WERI-Rb-1 (cell line): ENCODE measurements at places on chromosomes 2 and 18.
A peak's percentile ranks its signal among the peaks of the same experiment; 100 is the strongest.

DNA sequence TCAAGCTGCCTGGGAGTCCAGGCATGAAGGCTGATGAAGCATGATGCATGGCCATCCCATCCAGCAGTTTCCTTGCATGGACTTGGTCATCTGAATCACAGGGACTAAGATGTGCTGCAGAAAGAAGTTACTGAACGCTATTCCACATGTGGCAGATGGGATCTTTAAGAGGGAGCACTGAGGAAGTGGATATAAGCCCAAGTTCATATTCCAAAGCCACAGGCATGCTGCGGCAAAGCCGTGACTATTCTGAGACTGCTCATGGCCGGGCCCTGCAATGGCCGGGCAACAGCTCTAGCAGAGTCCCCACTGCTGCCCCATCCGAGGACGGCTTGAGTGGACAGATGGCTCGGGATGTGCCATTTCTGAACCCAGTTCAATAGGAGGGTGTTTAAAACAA, 61.5 kb downstream of the STPG4 start:
- no peak for DNase-seq

DNA sequence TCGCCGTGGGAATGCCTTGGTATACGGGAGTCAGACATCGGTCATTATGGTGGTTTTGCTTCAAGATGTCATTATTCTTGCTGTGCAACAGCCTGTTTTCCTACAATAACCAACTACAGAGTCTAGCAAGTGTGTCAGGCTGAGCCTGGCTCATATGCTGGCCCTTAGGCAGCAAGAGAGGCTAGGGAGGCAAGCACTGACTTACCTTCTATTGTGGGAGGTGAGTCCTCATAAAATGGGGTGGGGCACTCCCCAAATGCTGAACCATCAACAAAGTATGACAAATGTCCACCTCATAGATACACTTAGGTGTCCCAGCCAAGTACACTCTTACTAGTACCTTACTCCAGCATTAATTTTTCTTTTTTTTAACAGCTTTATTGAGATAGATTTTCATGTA, 77.0 kb upstream of the ATL2 start:
- no peak for DNase-seq

- DNase-seq = no peak
Measured at GRCh38 chr2:60365556-60365955, 187.9 kb downstream of the BCL11A start.

DNA sequence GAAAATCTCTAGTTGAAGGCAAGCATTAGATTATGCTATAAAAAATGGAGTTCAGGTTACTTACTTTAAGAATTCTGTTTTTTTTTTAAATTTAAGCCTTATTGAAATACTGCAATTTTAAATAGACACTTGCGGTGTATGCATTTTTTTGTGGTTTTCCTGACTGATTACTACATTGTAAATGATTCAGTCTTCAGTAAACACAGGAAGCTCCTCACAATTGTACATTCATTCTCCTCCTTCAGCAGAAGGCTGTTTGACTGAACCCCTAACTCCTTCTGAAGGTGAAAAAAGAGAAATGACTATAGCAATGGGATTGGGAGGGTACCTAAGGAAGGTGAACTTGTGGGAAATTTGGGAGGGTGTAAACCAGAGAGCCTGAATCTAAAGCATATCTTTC, 136.1 kb downstream of the GCA start:
- no peak for DNase-seq

DNA sequence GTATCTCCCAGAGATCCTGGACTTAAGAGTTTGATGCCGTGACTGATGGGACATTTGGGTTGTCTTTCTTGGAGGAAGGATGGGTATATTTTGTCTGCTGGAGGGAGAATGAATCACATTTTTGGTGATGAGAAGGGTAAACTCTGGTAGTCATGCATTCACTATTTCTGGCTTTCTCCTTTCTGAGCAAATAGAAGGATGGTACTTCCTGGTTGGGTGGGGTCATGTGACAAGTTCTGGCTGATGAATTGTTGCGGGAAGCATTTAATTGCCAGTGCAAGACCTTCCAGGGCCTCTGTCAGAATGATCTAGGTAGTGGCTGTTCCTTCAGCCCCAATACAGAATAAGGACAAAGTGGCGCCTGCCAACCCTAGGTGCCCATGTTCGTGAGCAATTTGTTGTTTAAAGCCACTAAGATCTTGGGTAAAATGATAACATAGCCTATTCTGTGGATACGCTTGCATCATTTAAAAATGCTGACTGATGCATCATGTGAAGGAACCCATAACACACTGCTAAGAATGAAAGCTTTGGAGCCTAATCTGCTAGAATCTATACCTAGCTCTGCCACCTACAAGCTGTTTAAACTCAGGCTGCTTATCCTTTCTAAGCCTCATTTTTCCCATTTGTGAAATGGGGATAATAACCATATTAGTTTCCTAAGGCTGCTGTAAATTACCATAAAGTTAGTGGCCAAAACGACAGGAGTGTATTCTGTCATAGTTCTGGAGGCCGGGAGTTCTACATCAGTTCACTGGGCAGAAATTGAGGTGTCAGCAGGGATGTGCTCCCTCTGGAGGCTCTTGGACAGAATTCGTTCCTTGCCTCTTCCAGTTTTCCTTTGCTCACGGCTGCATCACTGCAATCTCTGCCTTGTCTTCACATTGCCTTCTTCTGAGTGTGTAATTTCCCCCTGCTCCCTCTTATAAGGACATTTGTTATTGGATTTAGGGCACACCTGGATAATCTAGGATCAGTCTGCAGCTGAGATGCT, 281.3 kb downstream of the AGPS start:
- peak; percentile 26 for DNase-seq

DNA sequence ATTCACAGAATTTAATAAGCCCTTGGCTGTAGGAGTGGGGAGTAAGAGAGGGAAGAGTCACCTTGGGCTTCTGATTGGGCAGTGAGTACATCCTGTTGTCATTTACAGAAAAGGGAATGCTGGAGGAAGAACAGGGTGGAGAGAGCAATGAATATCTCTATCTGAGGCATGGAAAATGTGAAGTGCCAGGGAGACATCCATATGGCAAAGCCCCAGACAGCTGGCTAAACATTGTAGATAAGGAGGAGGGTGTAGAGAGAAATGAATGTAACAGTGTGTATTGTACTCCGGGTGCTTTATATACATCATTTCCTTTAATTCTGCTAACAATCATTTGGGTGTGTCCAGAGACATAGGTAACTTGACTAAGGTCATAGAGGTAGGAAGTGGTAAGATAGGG, 103.5 kb downstream of the UPP2 start:
- no peak for DNase-seq

DNA sequence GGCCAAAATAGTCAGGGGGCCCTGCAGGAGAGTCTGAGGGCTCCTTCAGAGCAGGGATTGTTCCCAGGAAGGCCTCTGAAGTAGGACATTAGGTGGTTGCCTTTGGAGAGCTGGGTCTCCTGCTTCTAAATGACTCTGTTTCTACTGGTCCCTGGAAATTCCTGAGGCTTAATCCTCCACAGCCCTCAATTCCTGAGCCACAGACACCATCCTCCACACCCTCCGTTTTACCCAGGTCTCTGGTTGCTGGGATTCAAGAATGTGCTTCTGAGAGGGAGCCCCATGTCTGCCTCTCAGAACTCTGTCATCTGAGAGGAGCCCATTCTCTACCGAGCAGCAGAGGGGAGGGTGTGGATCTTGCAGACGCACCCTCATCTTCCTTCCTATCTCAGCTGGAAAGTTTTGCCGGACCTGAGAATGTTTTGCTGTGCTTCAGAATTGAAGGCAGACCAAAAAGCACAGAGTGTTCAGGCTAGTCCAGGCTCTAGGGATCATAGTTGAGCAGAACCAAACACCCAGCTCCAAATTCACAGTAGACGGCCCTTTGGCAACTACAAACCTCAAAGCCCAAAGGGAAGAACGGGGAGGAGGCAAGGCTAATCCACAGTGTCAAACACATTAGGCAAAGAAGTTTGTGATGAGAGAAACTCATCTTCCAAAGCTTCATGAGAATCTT, 8.1 kb downstream of the VIT start:
- DNase-seq = no peak

DNA sequence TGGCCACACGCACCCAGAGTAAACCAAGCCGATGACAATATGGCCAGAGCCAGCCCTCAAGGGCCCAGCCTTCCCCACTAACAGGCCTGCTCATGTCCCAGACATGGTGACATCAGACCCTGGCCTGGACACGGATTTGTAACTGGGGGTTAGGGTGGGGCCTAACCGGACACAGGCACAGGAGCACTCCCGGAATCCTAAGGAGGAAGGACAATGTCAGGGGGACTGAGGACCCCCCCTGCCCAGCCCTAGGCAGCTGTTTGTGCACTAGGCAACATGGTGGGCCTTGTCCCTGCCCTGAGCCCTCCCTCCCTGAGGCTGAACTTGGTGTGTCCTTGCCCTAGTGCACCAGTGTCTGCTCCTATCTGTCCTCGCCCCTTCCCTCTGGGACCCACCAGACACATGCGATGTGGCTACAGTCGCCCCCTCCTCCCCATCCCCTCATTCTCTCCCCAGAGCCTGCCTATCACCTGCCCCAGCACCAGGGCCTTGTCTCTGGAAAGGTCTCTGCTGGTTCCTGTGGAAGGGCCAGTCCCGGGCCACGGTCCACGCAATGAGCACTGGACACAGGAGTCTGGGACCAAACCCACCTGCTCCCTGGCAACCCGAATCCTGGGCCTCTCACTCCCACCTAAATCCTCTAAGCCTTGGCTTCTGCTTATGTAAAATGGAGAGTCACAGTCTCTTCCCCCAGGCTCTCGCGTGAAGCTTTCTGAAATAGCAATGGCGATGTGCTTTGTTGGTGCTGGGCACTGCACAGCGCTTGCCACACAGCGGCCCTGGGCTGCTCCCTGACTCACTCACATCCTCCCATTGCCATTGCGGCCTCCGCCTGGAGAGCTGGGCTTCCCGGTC, 76.5 kb upstream of the RAB6C start:
- DNase-seq = no peak

DNA sequence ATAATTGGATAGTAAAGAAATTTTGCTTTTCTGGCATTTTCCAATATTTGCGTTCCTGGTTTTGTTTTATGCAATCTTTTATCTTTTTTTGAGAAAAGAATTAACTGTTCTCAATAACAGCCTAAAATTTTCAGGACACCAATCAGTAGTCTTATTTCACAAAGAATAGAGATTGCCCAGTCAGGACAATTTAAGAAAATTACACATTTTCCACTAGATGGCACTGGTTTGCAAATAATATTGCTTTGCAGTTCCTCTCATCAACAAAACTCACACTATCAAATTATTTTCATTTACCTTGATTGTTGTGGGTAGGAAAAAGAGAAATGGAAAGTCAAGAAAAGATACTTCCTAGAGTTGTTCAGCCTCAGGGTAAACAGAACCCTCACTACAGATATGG, 2.4 kb upstream of the RBM45 start:
- no peak for DNase-seq

- no peak for DNase-seq
Measured at GRCh38 chr2:60426880-60427279, 126.6 kb downstream of the BCL11A start.
